ENCODE measurements at places on chromosomes 16 and 17.

- DNase-seq: no peak
Observed at GRCh38 chr17:70181376-70181775, 12.0 kb downstream of the KCNJ2 start.

DNA sequence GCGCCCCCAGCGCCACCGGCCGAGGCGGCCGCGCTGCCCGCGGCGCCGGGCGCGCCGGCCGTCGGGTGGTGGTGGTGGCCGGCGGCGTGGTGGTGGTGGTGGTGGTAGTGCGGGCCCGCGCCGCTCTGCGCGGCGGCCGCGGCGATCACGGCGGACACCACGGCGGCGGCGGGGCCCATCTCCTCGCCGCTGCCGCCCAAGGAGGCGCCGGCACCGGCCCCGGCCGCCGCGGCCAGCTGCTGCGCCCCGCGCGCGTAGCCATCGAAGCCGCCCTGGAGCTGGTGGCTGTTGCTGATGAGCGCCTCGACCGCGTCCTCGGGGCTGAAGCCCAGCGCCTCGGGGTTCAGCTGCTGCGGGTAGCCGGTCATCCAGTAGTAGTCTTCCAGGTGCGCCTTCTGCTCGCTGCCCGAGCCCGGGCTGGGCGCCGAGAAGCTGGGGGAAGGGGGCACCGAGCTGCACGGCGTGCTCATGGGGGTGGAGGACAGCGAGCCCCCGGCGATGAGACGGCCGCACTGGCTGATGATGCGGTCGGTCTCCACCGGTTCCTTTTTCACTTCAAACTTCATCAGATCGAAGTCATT lies 1.2 kb downstream of the MAF start:
- DNase-seq: peak; percentile 45

GRCh38 chr17:50953831-50954601 lies 87.9 kb upstream of the TOB1 start:
- DNase-seq: no peak

DNA sequence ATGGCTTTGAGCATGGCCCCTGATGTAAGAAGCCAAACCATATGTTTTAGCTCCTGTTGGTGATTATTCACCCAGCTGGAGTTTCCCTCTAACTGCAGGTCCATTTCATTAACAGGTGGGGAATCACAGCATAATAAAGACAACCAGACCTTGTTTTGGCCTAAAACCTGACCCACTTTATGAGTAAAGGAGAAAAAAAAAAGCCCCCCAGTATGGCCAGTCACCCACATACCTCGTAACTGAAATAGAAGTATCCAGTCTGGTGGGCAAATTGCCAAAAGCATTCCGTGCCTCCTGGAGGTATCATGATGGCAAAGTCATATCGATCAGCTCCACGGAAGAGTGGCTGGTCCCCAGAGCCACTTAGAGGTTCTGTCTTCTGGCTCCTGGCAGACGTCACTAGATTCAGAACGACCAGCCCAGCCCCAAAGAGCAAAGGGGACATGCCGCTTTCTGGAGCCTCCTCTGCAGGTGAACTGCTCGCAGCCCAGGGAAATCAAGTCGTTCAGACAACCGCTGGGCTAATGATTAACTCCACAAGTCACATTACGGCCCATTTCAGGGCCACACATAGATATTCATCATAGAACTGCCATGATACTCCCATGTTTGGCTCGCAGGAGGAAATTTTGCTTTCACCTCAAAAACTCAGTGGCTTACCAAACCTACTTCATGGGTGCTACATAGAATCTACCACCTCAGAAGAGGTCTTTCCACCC lies at the start of gene TMED6:
TMED6 (minus strand) TSS at position 478 of the 719 bp plus-strand sequence; CDS start at position 445, 33 bp downstream.
- DNase-seq: no peak

GRCh38 chr17:42857389-42857788 lies 6.4 kb downstream of the AOC3 start:
- DNase-seq: no peak

DNA sequence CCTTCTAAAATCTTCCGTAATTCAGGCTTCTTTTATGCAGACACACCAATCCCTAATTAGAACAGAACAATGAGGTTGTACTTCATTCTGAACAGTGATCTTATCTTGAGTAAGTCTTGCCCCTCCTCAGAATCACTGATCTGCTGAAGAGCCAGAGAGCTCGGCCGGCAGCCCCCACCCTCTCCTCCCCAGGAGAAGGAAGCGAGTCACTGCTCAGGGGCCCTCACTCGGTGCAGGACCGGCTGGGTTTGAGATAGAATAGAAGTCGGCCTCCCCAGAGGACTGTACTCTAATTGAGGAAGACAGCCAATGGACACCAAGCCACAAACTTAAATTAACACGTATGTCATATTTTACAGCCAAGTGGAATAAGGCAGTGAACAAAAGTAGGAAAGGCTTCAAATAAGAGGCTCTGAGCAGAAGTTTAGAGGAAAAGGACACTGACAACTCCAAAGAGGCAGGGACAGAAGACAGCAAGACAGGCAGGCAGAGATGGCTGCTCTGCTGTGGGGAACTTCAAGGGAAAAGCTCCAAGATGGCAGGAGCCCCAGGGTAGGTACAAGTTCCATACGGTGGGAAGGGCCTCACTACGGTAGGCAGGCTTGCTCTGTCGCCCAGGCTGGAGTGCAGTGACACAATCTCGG lies 18.6 kb downstream of the CREBBP start:
- DNase-seq: no peak

GRCh38 chr17:965311-965989 lies 14.1 kb downstream of the NXN start:
- DNase-seq: no peak

DNA sequence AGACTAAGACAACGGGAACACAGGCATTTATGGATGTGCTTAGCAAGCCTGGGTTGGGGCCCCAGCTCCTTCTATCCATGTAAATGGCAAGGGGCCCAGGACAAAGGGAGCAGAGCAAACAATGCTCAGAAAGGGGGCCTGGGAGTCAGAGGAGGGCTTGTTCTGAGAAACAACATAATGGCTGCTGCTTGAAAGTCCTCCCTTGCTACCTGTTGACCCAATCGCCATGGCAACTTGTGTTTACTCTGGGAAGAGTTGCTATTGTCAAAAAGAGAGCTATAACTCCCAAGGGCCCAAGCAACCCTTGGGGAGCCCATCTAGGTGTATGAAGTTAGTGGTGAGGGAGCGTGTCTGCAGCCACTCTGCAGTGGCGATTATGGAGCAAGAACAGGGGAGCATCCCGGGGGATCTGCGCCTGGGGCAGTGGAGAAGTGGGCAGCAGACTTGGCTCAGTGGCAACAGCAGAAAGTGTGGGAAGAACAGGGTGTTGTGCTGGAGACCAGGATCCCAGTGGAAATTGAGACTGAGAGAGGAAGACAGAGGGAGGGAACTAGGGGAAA lies 118.7 kb upstream of the NLRP1 start:
- no peak for DNase-seq

DNA sequence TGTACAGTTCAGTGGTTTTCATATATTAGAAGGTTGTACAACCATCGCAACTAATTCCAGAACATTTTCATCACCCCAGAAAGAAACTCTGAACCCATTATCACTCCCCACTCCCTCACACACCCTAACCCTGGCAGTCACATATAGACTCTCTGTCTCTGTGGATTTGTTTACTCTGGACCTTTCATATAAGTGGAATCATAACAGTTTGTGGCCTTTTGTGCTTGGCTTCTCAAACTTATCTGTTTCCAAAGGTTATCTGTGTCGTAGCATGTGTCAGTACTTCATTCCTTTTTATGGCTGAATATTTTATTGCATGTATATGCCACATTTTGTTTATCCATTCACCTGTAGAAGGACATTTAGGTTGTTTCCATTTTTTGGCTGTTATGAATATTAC lies 12.4 kb downstream of the TENT4B start:
- DNase-seq: no peak

DNA sequence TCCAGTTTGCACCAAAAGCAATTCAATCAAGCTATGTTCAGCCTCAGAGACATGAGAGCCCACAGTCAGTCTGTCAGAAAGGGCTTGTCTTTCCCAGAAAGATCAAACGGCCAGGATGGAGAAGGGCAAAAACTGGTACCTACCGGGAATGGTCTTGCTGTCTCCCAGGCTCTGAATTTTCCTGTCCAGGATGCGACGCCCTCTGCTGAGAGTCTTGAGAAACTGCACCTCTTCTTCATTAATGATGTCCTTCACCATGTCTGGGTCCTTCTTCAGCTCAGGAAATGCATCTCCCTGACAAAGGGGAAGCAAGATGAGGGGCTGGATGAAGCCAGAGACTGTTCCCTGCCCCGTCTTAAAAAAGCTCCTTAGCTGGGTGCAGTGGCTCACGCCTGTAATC lies 15.8 kb upstream of the EXOSC6 start:
- DNase-seq: peak; percentile 29

DNA sequence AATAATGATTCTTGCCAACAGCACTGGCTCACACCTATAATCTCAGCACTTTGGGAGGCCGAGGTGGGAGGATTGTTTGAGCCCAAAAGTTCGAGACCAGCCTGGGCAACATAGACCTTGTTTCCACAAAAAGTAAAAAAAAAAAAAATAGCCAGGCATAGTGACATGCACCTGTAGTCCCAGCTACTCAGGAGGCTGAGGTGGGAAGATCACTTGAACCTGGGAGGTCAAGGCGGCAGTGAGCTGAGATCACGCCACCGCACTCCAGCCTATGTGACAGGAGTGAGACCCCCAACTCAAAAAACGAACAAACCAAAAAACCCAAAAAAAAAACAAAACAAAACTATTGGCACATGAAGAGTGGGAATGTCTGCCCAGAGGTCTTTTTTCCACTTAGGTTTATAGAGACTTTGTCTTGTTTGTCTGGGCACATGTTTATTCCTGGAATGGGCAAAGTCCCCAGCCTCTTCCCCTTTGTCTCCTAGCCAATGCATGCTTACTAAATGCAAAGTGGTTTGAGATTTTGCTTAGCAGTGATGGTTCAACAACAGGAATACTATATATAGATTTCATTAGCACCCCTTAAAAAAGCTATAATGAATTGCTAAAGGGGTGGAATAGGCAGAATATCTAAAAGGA lies 25.9 kb downstream of the NMT1 start:
- DNase-seq: no peak

- DNase-seq: no peak
Observed at GRCh38 chr17:46143827-46144236, 49.4 kb downstream of the KANSL1 start.

DNA sequence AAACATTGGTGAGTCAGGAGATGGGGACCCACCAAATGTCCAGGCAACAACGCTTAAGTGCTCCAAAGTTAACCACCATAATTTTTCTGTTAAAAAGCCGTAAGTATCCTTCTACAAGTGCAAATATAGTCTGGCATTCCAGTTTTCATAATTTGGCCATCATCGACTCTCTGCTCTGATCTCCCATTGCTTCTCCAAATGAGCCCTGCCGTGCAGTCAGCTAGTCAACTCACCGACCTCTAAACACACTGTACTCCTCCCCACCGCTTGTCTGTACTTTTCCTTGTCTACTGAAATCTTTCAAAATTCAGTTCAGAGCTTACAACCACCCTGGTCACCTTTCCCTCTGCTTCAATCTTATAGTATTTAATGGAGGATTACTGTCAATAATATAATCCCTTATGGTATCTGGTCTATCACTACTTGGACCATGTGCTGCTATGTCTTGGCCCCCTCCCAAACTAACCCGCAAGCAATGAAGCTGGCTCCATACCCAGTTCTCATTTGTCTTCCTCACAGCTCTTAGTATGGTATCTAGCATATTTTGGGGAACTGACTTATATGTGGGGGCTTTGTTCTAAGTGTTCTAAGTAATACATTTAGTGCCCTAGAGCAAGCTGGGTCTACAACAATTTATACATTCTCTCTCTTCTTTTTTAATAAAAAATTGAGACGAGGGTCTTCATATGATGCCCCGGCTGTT lies 52.7 kb upstream of the SLC25A19 start:
- DNase-seq: no peak

DNA sequence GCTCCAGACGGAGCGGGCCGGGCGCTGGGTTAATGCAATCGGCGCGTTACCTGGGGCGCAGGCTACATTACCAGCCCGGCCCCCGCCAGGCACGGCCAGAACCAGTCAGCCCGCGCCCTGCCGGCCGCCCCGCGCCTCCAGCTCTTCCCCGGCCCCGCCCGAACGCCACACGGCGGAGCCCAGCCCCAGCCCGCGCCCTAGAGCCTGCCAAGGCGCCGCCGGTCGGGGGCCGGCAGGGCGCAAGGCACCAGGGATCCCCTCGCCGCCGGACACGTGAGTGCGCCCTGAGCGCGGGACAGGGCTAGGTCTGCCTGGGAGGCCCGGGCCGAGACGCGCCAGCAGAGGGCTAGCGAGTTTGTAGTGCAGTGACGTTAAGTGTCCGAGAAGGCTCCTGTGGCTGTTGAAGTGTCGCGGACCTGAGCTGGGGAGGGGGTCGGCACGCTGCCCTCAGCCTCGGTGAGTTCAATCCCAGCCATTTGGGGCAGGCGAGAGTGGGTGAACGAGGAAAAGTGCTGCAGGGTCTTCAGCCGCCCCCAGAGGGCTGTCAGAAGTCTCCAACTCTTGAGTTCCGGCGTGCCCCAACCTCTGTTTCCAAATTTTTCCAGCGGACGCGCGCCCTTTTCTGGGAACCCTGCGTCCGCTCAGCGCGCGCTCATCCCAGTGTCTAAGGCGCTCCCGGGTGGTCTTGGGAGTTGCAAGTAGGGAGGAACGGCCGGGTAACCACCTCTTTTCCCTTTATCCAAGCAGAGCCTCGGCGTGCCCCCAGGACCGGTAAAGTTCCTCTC lies at the start of gene SLC6A2:
SLC6A2 (plus strand) TSS at position 92 of the 785 bp plus-strand sequence. CDS start 707 bp downstream, outside the sequence.
- no peak for DNase-seq

DNA sequence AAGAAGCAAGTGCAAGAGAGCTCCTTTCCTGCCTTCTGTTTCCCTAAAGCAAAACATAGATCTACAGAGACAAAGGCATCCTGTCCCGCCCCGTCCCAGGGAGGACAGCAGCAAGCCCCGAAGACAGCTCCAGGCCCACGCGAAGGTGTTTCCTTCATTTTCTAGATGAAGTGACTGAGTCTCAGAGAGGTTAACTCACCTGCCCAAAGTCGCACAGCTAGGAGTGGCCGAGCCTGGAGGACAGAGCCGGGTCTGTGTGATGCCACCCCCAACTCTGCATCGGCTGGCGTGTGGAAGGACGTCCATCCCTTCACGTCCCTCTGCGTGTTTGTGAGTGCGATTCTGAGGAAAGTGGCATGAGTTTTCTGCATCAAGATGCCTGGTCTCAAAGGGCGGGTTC lies 187.2 kb upstream of the CHMP6 start:
- no peak for DNase-seq

DNA sequence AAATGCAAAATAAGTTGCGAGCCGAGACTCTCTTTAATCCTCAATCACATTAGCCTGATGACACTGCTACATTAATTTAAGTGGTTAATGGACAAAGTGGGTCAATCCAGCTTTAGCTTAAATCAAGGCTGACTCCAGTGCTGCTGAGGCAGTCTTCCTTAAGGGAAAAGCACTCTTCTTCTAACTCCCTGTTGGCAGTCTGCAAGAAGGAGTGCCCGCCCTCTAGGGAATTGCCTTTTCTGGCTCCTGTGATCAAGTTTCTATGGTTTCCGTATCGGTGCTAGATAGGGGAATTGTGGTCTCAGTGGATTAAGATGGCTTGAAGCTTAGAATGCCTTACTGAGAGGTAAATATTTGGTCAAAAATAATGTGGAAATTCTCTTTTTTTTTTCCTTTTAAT lies 41.0 kb downstream of the HS3ST3B1 start:
- no peak for DNase-seq

- DNase-seq: peak; percentile 28
Observed at GRCh38 chr16:3797473-3797872, 80.1 kb upstream of the TRAP1 start.

All from CD4-positive, alpha-beta memory T cell (primary cell).